ENCODE measurements at places on chromosomes 12 and 14.

- DNase-seq: no peak
Observed at GRCh38 chr12:44875954-44876543, at the start of gene NELL2. TSS of gene NELL2 (minus strand) at chr12:44876315. CDS start at chr12:44875869, 446 bp downstream.

- peak; percentile 9 for DNase-seq
Observed at GRCh38 chr12:28026701-28027100, 54.2 kb upstream of the PTHLH start.

DNA sequence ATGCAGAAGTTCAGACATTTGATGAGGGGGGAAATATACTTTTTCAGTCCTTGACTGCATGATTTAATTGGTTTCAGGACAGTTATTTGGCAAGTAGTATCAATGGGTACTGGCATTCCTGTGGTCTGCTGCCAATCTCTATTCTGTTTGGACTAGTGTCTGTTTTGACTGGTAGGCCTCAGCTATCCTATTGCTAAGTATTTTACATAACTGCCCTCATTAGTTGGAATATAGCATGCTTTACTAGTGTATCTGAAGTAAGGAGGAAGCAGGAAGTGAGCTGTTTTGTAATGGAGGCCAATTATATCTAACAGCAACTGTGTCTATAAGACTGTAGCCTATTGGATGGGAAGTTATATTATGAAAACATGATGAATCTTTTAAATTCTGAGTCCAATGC lies 104.3 kb downstream of the FLRT2 start:
- no peak for DNase-seq

GRCh38 chr12:132610866-132611602 lies 652 bp upstream of the LRCOL1 start:
- no peak for DNase-seq

GRCh38 chr12:20372326-20373096 lies 4.2 kb downstream of the PDE3A start:
- DNase-seq: no peak

DNA sequence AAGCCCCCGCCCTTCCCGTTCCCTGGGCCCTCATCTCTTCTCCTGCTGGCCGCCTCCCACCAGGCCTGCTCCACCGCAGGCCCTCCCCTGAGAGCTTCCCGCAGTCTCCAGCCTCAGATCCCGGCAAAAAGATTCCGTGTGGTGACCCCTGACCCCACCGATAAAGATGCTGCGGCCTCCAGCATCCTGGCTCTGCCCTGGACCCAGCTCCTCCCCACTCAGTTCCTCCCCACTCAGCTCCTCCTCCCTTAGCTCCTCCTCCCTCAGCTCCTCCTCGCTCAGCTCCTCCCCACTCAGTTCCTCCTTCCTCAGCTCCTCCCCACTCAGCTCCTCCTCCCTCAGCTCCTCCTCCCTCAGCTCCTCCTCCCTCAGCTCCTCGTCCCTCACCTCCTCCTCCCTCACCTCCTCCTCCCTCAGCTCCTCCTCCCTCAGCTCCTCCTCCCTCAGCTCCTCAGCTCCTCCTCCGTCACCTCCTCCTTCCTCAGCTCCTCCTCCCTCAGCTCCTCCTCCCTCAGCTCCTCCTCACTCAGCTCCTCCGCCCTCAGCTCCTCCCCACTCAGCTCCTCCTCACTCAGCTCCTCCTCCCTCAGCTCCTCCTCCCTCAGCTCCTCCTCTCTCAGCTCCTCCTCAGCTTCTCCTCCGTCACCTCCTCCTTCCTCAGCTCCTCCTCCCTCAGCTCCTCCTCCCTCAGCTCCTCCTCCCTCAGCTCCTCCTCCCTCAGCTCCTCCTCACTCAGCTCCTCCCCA lies 17.0 kb downstream of the NOC4L start:
- no peak for DNase-seq

DNA sequence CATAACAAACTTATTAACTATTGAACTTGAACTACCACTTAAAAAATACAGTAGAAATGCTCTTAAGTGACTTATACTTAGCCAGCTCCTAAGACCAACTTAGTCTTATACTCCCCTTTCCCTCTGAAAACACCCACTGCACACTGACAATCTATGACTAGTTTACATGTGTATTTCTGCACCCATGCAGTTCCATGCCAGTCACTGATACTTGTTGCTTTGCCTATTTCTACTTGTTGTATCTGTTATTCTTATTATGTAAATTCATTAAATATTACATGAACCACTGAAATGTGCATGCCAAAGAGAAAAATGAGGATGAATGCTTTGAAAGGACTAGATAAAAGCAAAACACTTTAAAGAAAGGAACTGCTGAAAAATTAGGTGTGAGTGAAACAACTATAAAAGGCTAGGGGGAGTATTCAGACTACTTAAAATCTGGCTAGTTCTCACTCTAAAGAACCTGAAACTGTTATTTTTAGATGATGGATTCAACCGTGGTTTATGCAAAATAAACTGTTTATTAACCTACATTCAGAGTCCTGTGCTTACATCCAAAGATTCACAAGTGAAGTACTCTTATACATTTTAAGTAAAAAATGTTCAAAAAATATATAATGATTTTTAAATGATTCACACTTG lies 74.7 kb downstream of the RPS6KA5 start:
- DNase-seq: no peak

DNA sequence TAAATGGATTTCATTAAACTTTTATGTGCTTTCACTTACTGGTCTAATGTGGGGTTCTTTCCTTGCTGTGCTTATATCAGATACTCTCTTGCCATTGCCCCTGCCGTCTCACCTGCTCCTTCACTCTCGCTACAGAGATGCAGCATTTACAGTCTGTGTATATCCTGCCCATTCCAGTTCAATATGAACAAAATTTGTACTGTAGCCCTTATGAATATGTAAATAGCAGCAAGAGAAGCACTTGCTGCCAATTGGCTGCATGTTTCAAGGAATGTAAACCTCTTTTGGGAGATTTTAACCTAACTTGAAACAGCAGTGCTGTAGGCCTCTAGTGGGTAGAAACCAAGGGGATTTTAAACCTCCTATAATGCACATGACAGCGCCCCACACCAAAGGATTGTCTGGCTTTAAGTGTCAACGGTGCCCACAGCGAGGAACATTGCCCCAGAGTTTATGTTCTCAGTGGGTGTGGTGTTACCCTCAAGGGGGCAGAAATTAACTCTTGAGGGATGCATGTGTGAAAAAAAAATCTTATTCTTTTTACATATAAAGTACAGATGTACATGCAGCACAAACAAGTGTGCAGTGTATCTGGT lies 19.1 kb downstream of the PCNX1 start:
- DNase-seq: no peak

- no peak for DNase-seq
Observed at GRCh38 chr14:66133666-66134065, 352.5 kb upstream of the CCDC196 start.

DNA sequence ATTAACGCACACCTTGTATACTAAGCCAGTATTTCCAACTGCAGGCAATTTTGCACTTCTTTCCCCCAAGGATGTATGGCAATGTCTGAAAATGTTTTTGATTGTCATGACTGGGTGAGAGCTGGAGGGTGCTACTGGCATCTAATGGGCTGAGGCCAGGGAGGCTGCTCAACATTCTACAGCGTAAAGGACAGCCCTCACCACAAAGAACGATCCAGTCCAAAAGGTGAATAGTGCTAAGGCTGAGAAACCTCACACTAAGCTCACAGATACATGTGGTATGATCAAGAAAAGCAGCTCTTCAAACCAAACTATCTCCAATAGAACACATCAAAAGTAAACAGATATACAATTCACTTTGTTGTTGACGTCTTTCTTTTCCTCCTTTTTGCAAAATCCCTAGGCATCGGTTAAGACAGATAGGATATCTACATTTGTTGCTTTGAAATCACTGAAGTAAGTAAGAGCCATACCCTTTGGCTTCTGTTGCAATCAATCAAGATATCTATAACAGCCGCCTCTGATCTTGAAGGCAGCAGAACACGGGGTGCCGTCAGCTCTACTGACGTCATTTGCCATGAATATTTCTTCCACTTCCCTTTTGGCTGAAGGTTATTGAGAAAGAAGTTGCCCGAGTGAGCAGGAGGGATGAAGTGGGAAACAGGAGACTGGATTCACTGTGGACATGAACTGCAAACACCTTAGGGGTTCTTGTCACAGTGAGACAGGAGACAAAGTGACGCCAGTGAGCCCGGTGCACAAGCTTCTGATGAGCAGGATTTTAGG lies 218.3 kb downstream of the FOXN3 start:
- no peak for DNase-seq

DNA sequence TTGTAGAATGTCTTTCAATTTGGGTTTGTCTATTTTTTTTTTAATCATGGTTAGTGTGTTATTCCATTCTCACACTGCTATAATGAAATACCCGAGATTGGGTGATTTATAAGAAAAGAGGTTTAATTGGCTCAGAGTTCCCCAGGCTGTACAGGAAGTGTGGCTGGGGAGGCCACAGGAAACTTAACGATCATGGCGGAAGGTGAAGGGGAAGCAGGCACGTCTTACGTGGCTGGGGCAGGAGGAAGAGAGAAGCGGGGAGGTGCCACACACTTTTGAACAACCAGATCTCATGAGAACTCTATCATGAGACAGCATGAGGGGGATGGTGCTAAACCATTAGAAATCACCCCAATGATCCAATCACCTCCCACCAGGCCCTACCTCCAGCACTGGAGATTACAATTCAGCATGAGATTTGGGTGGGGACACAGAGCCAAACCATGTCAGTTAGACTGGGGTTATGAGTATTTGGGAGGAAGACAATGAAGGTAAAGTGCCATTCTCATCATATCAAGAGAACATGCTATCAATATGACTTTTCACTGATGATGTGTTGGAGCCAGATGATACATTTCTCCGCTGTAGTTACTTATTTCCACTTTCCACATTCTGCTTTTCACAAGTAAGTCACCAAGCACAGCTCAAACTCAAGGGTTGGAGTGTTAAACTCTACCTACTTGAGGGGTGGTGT lies 45.8 kb downstream of the AP5M1 start:
- no peak for DNase-seq

GRCh38 chr14:101135796-101136742 lies 232.5 kb upstream of the RTL1 start:
- no peak for DNase-seq

DNA sequence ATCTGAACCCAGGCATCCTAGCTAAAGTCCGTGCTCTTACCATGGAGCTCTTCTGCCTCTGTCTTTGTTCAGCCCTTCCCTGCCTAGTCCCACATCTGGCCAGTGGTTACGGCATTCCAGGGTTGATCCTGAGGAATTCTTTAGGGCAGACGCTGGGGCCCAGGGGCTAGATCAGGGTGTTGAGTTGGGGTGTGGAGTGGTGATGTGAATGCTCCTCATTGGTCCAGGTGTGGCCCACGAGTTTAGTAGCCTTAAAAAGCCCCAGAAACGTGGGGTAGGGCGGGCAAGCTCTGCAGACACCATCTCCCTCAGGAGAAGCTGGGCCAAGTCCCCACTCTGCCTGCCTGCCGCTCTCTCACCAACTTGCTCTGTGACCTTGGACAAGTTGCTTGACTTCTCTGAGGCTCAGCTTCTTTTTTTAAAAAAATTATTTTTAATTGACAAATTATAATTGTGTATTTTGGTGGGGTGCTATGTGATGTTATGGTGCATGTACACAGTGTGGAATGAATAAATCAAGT lies 9.0 kb upstream of the SERPINA6 start:
- DNase-seq: no peak

- no peak for DNase-seq
Observed at GRCh38 chr12:5960783-5961182, 15.7 kb upstream of the ANO2 start.

DNA sequence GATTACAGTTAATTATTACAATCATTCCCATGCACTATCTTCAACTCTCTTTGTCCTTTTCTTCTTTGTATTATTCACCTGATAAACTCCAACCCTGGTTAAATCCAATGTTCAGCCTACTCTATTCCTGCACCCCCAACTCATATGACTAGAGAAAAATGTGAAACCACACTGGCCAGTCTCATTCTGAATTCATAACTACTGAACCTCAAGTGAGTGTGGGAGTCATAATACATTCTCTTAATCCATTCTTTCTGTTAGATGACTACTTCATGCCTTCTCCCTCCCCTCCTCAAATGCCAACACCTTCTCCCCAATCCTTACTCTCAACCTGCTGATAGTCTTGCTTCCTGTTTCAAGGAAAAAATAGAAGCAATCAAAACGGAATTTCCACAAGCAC lies 22.3 kb upstream of the ITPR2 start:
- no peak for DNase-seq

- DNase-seq: no peak
Observed at GRCh38 chr14:21921453-21921852, 247.8 kb upstream of the OR4E1 start.

GRCh38 chr12:131673888-131674257 lies 37.0 kb upstream of the SFSWAP start:
- no peak for DNase-seq

- DNase-seq: no peak
Observed at GRCh38 chr12:95291501-95291900, 73.9 kb downstream of the VEZT start.

GRCh38 chr14:20419419-20419818 lies 6.1 kb upstream of the TEP1 start:
- DNase-seq: no peak

GRCh38 chr14:31124197-31124596 lies 83.4 kb downstream of the HECTD1 start:
- DNase-seq: no peak

- DNase-seq: no peak
Observed at GRCh38 chr12:108320507-108321293, 18.4 kb downstream of the CMKLR1 start.
